ENCODE measurements at places on chromosomes 11 and 22.

- no peak for DNase-seq
Measured at GRCh38 chr11:16900491-16900890, 113.7 kb downstream of the PLEKHA7 start.

GRCh38 chr22:41862530-41863266, 29.8 kb downstream of the SREBF2 start:
- DNase-seq: peak; percentile 20

- no peak for DNase-seq
Measured at GRCh38 chr11:70099578-70100279, 21.6 kb downstream of the ANO1 start.

DNA sequence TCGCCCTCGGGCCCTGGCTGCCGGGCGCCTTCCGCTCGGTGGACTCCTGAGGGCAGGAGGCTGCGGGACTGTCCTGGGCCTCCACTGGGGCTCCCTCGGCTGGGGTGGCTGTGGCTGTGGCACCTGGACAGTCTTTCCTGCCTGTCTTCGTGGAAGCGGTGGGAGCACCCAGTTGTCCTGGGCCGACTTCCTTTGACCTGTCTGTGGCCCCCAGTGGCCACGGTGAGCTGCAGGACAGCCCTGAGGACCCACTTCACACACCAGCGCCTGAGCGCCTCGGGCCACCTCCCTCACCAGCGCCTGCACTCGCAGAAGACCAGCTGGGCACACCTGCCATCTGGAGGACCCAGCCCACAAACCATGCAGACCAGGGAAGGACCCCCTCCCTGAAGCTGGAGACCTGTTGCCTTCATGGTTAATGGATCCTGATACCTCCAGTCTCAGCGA, 1.8 kb upstream of the EPS8L2 start:
- DNase-seq: no peak

DNA sequence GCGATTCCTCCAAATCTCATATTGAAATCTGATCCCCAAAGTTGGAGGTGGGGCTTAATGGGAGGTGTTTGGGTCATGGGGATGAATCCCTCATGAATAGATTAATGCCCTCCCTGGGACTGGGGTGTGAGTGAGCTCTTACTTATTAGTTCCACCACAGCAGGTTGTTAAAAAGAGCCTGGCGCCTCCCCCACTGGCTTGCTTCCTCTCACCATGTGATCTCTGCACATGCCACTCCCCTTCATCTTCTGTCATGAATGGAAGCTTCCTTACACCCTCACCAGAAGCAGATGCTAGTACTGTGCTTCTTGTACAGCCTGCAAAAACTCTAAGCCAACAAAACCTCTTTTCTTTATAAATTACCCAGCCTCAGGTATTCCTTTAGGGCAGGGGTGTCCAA, 8.8 kb downstream of the RRAS2 start:
- no peak for DNase-seq

GRCh38 chr11:2665526-2666400, 34.0 kb downstream of the KCNQ1OT1 start:
- no peak for DNase-seq

DNA sequence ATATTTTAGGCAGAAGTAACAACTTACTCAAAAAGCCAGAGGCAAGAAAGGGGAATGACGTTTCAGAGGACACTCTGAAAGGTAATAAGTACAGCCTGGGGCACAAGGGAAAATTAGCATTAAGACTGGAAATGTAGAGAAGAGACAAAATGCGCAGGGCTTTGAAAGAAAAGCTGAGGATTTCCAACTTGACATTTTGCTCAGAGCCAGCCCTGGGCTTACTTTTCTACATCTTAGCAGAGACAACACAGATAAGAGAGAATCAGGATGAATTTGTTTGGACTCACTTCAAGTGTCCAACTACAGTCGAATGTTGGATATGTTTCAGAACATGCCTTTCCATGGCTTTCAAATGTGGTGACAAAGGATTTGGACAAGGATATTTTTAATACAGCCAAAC, 808.9 kb upstream of the LUZP2 start:
- no peak for DNase-seq

DNA sequence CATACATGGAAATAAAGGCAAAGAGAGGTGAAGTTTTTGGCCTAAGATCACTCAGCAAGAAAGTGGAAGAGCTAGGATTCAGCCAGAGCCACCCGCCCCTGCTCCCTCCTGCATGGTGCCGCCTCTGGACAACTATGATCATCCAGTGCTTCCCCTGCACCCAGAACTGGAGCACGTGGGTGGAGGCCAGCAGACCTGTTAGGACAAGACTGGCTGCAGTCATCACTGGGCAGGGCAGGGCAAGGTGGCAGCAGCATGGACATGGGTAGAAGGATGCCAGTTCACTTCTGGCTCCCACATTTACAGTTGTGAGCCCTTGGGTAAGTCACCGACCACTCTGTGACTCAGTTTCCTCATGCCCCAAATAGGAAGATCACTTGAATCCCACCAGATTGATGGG, 131.0 kb downstream of the FBXO7 start:
- no peak for DNase-seq
